ENCODE measurements at places on chromosomes 7 and 10.

GRCh38 chr7:117045927-117046710 lies 92.8 kb downstream of the ST7 start:
- DNase-seq: no peak

- DNase-seq: no peak
Observed at GRCh38 chr7:131727189-131727588, 170.8 kb upstream of the PODXL start.

DNA sequence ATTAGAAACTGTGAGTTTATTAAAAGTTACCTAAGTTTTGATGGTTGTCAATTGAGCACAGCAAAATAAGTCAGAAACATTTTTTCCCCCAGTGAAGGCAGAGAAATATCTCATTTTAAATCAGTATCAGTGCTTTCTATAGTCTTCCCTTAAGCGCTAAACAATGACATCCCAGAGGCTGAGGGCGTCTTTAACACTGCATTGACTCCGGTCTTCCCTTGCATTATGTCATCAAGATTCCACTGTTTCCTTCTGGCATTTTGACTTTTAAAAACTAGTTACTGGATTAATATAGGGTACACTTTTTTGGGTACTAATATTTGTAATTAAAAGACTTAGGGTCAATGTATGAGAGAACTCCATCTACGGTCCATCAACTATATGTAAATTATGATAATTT lies 3.9 kb downstream of the GLUD1 start:
- DNase-seq: no peak

DNA sequence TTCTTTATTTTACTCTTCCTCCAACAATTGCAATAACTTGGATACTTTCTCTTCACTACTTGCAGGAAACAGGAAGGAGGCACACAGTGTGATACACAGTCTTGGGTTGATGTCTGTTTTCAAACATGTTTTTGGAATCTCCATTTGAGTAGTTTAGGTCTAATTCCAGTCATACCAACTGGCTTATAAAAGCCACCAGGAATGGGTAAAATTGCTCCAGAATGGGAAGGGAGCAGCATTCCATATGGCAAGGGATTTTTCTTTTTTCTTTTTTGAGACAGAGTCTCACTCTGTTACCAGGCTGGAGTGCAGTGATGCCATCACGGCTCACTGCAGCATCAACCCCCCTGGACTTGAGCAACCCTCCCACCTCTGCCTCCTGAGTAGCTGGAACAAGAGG lies 545.1 kb upstream of the GALNT17 start:
- DNase-seq: no peak

GRCh38 chr10:4830551-4830950 lies 4.5 kb downstream of the AKR1E2 start:
- DNase-seq: peak; percentile 38

DNA sequence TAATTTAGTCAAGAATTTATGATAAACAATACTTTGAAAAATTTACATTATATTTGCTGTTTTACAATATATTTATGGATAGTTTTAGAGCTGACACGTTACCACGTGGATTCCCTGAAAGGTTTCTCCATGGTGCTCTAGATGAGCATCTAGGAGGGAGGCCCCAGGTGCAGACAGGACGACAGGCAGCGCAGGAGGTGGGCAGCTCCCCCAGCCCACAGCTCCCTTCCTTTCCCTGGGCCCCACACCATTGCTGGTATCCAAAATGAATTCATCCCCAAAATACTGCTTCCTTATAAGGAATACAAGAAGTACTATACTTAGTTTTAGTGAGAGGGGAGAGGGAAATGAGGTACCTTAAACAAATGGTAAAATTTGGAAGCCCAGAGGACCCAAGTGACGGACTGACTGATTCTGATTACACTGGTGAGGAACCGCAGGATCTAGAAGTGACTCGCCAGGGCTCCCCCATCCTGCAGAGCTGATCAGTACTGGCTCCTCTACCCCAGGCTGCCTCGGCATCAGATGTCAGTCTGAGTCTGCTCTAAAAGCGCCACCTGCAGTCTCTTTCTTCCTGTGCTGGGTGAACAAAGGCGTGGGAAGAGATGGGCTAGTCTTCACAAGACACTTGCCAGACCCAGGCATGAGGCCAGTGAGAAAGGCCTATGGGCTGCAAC lies 89.2 kb downstream of the DLG5 start:
- DNase-seq: no peak

- DNase-seq: no peak
Observed at GRCh38 chr7:48180981-48181380, 9.7 kb downstream of the ABCA13 start.

- DNase-seq: peak; percentile 65
Observed at GRCh38 chr10:103884681-103885139, 29.3 kb upstream of the SH3PXD2A start.

DNA sequence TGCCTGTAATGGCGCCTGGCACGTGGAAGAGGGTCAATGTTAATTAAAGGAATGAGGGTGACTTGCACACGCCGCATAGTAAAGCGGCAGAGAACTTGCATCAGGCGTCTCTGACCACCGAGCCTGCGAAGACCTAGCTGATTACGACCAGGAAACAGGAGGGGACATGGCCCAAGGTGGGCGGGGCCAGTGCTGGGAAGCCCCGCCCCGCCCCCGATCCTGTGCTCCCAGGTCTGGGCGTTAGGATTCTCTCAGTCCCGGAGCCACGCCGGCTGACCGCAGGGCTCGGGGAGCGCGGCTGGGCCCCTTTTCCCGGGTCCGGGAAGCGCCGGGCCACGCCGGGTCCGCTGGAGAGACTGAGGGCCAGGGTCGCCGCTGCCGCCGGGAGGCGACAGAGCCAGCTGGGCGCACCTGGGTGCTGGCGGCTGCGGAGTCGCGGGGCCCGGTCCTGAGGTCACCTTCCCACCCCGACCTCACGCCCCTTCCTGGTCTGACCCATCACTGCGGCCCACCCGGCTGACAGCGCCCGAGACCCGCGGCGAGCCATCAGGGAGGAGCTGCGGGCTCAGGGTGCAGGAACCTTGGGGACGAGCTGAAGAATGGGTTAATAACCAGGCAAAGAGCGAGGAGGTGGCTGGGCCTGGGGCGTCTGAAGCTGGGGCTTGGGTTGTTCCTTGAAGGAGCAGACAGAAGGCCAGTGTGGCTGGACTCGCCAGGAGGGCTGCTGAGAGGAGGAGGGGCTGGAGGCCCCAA lies 23.0 kb upstream of the GRID1 start:
- DNase-seq: no peak

GRCh38 chr7:95105627-95106026 lies 198.2 kb downstream of the PPP1R9A start:
- no peak for DNase-seq

DNA sequence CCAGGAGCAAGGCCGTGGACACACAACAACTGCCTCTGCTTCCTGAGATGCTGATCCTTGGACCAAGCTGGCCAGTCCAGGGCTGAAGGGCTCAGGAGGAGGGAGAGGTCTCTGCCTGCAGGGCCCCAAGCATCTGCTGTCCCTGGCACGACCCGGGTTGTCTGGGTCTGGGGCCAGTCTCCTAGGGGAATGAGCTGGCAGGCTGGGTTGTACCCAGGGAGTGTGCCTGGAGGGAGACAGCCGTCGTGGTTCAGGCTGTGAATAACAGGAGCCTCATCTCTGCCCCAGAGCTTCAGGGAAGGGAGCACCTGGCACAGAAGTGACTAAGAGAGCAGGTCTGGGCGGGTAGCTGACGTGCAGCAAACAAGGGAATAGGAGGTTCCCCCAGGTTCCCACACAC lies 17.9 kb upstream of the SERPINE1 start:
- no peak for DNase-seq

DNA sequence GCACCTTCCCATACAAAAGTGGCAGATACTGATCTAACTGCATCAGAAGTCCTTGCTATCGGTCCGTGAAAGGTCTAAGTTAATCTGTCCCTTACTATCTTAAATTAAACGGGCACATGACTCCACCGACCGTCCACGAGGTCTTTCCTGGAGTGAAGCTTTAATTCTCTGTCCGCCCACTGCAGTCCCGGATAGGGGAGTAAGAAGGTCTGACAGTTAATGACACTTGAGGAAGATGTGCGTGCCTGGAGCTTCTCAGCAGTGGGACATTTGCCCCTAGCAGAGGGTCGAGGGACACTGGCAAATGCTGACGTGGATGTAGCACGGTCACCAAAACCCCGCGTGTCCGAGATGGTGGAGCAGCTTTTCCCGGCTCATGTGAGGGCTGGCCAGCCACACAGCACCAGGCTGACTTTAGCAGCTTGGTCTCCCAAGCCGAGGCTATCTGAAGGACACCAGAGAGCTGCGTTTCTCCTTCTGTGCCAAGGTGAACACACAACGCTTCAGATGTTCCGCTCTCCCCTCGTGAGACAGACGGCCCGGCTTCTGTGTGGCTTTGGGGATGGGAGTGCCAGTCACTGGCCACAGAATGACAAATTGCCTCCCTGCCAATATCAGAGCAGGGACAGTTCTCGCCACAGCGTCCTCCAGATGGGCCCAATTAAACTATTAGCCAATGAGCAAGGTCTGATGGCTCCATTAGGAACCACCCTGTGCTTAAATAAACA lies 86.6 kb downstream of the ADARB2 start:
- no peak for DNase-seq

- DNase-seq: peak; percentile 89
Observed at GRCh38 chr7:135557455-135558336, at the start of gene NUP205. Gene NUP205 (plus strand): TSS chr7:135557917. CDS start chr7:135557945, 28 bp downstream.

GRCh38 chr10:35421553-35422178 lies 85.4 kb downstream of the CCNY start:
- DNase-seq: peak; percentile 55

GRCh38 chr10:101284101-101284743 lies 55.0 kb upstream of the LBX1 start:
- no peak for DNase-seq

DNA sequence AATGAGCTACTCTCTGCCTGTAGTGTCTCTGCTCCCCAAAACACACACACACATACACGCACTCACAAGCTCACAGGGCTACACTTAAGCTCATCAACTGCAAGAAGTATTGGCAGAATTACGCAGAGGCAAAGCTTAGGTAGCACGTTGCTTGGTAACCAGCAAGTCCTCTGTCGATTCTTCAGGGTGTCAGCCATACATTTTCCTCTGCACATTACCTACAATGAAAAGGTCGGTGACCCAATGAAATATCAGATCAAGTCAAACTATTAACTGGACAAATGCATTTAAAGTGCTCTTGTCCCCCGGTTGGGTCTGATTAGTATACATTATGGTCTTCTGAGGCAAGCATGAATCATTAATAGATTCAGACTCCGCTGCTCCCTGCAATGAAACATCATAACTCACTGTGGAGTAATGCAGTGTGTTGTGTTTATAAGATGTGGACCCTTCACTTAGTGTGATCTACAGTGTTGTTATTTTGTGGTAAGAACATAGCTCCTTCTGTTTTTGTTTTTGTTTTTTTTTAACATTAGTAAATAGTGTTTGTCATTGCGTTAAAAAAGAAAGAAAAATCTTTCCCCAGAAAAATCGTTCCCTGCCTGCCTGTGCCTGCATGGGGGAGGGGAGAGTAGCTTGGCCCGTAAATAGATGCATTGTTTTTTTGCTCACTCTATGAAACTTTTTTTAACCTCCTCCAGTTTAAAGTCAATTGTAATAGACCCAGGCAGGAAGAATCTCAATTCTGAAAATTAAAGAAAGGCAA lies 325.5 kb downstream of the SFMBT2 start:
- DNase-seq: no peak

DNA sequence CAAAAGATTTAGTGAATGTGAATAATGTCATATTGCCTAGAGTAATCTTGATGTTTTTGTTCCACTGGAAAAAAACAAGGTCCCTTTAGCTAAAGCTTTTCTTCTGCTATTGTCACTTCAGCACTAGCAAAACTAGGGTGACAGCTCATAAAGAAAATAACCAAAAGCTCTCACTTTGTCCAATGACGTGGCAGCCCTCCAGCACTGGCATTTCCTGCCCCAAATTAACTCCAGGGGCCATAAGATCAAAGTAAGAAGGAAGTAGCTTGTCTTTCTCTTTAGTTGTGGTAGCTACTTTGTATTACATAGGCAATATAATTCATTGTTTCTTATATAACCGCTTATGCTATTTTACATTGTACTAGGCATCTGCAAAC lies 47.3 kb downstream of the LRRN3 start:
- peak; percentile 53 for DNase-seq

DNA sequence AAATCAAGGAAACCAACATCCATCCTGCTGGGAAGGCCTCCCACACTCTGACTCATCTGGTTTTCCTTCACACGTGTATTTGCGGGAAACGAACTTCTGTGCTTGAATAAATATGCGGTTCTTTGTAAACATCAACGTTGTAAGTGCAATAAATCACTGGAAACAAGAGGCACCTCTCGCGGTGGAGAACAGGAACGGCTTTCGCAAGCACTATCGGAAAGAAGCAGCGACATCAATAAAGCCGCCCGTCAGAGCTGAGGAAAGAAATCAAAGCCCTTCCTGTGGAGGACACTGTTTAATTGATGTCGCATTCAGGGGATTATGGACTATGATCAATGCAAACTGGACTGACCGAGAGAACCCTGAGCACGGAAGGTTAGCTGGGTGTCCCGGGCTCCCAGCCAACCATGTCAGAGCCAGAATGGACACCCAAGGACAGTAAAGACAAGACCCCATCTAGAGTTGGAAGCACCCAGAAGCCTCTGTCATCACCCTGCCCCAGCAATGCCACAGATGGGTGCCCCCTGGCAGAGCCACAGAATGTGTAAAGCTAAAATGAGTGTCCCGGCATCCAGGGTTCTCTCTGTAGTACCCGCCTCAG lies 37.6 kb downstream of the OAT start:
- no peak for DNase-seq

DNA sequence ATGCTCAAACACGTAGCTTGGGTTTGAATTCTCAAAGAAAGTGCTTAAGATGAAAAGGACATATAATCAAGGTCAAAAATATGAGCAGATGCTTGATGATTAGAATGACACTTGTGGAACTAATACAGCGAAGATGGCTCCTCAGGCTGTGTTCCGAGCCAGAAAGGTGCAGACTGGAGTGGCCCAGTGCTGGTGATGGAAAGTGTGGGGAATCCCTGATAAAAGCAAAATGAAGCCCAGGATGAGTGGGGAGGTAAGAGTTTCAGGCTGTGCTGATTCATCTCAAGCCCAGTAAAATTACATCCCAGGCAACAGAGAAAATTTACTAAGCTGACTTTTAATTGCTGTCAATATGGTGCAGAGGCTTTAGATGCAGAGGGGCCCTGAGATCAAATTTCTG lies 77.8 kb upstream of the IKZF1 start:
- DNase-seq: no peak

- DNase-seq: no peak
Observed at GRCh38 chr7:113912876-113913275, 5.9 kb downstream of the PPP1R3A start.

DNA sequence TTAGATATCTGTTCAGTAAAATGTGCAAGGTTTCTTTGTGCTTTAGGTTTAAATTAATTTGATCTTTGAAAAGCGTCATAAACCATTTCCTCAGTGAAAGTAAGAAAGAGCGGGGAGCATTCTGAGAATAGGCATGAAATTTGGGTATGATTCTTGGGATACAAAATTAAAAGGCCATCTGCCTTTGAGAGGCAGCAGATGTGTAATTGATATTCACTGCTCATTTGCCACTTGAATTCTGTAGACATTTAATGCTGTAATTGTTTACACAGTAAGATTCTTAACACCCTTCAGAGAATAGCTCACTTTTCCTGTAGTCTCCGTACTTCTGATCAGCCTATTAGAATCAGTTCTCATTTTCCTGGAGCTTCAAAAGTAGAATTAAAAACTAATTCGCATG lies 18.7 kb downstream of the FRMD4A start:
- DNase-seq: no peak

- no peak for DNase-seq
Observed at GRCh38 chr7:26321435-26321834, 29.8 kb downstream of the SNX10 start.
